ENCODE measurements at places on chromosomes 13 and 19.

GRCh38 chr19:44816301-44816700, 7.4 kb downstream of the BCAM start:
- DNase-seq: no peak

GRCh38 chr13:28128926-28129325, 9.4 kb upstream of the PAN3 start:
- no peak for DNase-seq

GRCh38 chr13:67221630-67222226, 8.4 kb downstream of the PCDH9 start:
- no peak for DNase-seq

DNA sequence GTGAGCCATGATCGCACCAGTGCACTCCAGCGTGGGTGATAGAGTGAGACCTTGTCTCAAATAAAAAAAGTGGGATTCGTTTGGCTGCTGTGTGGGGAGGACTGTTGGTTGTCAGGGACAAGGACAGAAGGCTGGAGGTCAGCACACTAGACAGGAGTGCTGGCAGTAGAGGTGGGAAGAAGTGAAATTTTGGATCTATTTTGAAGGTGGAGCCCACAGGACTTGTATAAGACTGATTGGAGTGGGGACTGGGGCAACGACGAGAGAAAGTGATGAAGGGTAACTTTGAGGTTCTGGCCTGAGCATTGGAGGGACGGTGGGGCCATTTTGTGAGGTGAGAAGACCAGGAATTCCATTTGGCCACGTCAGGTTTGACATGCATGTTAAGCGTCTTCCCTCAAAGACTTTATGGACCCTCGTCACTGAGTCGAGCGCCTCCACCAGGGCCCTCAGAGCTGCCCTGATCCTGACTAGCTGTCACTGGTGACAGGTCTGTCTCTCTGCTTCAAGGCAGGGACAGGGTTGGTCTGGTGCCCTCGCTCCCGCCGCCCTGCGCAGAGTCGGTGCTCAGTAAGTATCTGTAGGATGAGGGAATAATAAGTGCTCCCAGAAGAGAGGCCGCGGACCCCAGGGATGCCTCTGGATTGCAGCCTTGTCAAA, 673 bp downstream of the CTU1 start:
- DNase-seq: no peak

DNA sequence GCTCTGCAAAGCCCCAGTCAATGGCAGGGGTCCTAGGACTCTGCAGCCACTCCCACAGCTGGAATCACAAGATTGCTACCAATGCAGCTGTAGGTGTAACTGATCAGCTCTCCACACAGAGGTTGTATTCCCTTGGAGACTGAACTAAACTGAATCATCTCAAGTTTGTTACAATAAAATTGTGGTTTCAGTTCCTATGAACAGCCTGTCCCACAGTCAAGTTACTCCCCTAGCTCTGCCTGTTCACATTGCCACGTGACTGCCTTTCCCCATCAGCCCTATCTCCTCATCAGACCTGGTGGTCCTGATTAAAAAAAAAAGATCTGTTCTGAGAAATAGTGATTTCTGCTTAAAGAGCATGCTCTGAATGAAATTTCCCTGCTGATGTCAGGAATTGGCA, 287.9 kb upstream of the NBEA start:
- no peak for DNase-seq

GRCh38 chr19:15014579-15014978, 34.7 kb upstream of the CASP14 start:
- DNase-seq: no peak

GRCh38 chr13:111345682-111346081, 25.2 kb downstream of the TEX29 start:
- DNase-seq: no peak

DNA sequence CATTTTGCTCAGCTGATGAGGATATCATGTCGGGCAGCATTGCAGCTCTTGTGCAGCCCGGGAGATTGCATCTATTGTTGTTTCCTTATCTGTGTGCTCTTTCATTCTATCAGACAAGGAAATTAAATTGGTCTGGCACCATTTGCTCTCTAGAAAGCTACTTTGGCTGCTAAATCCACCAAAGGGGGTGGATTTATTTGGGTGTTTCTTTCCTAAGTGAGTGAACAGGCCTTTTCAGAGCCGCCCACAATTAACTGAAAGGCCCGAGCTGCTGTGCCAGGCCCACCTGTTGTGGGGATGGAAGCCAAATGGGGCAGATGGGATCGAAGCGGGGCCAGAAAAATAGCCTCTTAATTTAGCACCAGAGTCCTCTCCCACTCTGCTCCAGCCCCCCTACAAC, 99.4 kb downstream of the DNAJC15 start:
- no peak for DNase-seq

DNA sequence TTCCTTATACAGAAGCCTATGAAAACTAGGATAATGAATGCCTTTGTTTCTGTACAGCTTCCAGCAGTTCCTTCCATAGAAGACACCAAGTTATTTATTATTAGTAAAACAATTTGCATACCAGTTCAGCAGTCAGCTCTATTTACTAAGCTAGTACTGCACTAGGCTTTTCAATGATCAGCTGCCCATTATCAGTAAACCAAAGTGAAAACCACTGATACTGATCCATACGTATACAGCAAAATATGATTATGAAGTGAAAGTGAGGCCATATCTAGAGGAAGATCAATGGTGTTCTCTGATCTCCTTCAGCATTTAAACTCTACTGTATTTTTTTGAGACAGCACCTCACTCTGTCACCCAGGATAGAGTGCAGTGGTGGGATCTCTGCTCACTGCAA, 3.2 kb downstream of the TPT1 start:
- no peak for DNase-seq

DNA sequence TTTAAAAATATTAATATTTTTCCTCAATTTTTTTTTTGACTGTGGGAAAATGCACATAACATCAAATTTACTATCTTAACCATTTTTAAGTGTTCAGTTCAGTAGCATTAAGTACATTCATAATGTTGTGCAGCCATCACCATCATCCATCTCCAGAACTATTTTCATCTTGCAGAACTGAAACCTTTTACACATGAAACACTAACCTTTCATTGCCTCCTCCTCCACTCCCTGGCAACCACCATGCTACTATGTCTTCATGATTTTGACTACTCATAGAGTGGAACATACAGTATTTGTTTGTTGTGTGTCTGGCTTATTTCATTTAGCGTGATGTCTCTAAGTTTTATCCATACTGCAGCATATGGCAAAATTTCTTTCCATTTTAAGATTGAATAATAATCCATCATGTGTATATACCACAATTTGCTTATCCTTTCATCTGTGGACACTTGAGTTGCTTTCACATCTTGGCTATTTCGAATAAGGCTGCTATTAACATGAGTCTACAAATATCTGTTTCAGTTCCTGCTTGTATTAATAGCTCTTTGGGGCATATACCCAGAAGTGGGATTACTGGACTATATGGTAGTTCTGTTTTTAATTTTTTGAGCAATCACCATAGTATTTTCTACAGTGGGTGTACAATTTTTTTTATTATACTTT, 376.4 kb downstream of the MTUS2 start:
- no peak for DNase-seq

- no peak for DNase-seq
Measured at GRCh38 chr13:41282129-41282571, 18.8 kb upstream of the MTRF1 start.

- no peak for DNase-seq
Measured at GRCh38 chr13:101209206-101209893, 207.0 kb downstream of the NALCN start.

- no peak for DNase-seq
Measured at GRCh38 chr19:55253842-55254624, 4.8 kb downstream of the PPP6R1 start.

DNA sequence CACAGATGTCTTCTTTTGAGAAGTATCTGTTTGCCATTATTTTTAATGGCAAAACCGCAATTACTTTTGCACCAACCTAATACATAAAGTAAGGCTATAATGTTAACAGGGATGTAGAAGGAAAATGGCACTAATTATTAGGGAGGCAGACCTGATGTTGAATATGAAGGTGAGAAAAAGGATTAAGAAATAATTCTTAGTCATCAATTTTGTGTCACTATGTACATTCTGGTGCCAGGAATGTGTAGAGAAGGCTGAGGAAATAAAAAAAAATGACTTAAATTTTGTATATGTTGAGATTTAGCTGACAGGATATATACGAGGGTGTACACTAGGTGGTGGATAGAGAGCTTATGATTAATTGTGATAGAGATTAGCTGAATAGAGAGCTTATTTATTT, 12.6 kb downstream of the ZNF585B start:
- DNase-seq: no peak

- DNase-seq: no peak
Measured at GRCh38 chr19:11685676-11686650, 52.8 kb downstream of the ZNF823 start.

GRCh38 chr19:28530406-28531035, 682.4 kb downstream of the UQCRFS1 start:
- no peak for DNase-seq

- no peak for DNase-seq
Measured at GRCh38 chr13:95367309-95367843, 66.1 kb upstream of the ABCC4 start.

GRCh38 chr19:41186971-41187883, 5.8 kb upstream of the CYP2S1 start:
- DNase-seq: no peak

DNA sequence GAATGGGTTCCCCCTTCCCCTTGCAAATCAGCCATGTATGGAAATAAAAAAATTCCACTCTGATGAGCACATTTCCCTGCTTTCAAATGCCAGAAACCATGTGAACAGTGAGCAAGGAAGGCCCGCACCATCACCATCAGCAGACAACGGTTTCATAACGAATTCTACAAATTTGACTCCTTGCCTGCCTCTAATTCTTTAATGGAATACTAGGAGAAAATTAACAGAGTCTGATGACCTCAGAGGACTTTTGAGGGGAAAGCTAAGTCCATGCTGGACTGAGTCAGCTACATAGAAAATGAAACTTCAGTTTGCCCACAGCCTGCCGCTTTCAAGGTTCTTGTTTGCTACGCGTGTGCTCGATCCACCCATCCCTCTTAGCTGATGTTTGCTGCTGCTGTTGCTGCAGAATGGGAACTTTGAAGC, 46.7 kb upstream of the KL start:
- no peak for DNase-seq

DNA sequence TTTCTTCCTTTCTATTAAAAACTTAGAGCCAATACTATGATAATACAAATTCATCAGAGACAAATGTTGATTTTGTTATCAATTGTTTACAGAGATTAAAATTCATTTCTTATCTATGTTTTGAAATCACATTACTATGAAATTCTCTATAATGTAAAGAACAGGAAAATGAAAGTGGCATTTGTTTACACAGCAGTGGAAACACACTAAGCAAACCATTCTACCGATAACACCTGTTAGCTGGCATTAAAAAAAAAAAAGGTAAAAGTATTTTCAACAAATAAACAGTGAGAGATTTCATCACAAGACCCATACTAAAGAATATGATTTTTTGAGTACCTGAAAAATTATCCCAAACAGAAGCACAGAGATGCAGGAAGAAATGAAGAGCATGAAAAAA, 4.8 kb upstream of the CCDC70 start:
- DNase-seq: no peak

DNA sequence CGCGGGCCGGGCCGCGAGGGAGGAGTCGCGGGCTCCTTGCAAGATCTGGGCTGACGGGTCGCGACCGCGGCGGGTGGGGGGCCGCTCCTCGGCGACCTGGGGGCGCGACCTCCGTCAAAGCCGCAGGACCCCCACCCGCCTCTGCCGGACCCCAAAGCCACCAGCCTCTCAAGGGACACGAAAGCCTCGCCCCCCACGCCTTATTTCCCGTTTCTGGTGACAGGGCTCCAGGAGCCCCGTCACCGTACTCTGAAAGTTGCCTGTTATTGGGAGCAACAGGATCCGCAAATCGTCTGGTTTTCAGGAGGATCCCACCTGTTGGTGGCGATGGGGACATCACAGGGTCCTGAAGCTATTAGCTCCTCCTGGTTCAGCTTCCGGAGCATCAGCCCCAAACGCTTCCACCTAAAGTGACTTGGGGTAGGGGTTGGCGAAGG, 530 bp downstream of the MAU2 start:
- DNase-seq: no peak

GRCh38 chr13:66349966-66350365, 880.2 kb downstream of the PCDH9 start:
- no peak for DNase-seq

- DNase-seq: no peak
Measured at GRCh38 chr13:23500849-23501248, 67.3 kb upstream of the SACS start.

DNA sequence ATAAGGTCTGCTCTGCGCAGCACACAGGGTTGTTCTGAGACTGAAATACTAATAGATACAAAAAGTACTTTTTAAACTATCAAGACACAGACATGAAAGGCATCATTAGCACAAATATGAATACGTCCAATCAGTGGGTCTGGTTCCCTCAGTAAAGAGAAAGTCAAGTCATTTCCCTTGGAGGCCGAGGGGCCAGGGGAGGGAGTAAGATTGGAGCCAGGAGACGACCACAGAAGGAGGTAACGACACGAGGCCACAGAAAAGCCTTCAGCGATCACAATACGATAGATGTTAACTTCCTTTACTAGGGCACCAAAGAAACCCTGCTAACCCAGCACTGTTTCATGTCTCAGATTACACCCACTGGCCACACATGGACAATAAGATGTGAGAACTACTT, 5.3 kb downstream of the CARS2 start:
- DNase-seq: no peak

DNA sequence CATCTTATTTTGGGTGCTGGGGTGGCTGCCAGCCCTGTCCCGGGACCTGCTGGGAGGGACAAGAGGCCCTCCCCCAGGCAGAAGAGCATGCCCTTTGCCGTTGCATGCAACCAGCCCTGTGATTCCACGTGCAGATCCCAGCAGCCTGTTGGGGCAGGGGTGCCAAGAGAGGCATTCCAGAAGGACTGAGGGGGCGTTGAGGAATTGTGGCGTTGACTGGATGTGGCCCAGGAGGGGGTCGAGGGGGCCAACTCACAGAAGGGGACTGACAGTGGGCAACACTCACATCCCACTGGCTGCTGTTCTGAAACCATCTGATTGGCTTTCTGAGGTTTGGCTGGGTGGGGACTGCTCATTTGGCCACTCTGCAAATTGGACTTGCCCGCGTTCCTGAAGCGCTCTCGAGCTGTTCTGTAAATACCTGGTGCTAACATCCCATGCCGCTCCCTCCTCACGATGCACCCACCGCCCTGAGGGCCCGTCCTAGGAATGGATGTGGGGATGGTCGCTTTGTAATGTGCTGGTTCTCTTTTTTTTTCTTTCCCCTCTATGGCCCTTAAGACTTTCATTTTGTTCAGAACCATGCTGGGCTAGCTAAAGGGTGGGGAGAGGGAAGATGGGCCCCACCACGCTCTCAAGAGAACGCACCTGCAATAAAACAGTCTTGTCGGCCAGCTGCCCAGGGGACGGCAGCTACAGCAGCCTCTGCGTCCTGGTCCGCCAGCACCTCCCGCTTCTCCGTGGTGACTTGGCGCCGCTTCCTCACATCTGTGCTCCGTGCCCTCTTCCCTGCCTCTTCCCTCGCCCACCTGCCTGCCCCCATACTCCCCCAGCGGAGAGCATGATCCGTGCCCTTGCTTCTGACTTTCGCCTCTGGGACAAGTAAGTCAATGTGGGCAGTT, 8.6 kb downstream of the CALM3 start:
- no peak for DNase-seq
